ENCODE measurements at places on chromosomes 3 and 15. TPM values are rescaled to one million over a fixed set of nuclear protein-coding genes. Genes with fewer than 3 reads are reported as not detected.
A peak's percentile ranks its signal among the peaks of the same experiment; 100 is the strongest.

Gene PLSCR5
- not detected for total RNA-seq

DNA sequence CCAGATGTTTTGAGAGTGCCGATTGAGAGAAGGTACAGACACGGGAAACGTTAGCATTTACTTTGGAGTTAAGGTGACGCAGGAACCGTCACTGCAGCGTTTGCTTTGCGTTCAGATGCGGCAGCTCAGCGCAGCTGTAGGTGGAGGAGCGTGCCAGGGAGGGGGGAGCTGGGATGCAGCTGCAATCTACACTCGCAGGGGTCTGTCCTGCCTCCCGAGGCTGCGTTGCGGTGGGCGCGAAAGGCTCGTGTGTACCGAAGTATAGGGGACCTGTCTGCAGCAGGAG lies 425 bp upstream of the FYTTD1 start:
- no peaks in the 10 kb centered on the region for H3K27me3 ChIP-seq
- peak overlapping the region; percentile 97 for H3K27ac ChIP-seq
- peaks cover 33% of the 10 kb centered on the region for H3K4me1 ChIP-seq
- DNase-seq: no peak
- H3K4me3 ChIP-seq: peak overlapping the region; percentile 85
- H3K36me3 ChIP-seq: no peaks in the 10 kb centered on the region

GRCh38 chr3:20787005-20787404 lies 601.0 kb upstream of the SGO1 start:
- H3K27ac ChIP-seq: no peak overlapping the region
- H3K27me3 ChIP-seq: no peaks in the 10 kb centered on the region
- no peak overlapping the region for H3K4me3 ChIP-seq
- DNase-seq: no peak
- H3K36me3 ChIP-seq: no peaks in the 10 kb centered on the region
- no peaks in the 10 kb centered on the region for H3K4me1 ChIP-seq

Gene AMOTL2
- 46.2 TPM for total RNA-seq

DNA sequence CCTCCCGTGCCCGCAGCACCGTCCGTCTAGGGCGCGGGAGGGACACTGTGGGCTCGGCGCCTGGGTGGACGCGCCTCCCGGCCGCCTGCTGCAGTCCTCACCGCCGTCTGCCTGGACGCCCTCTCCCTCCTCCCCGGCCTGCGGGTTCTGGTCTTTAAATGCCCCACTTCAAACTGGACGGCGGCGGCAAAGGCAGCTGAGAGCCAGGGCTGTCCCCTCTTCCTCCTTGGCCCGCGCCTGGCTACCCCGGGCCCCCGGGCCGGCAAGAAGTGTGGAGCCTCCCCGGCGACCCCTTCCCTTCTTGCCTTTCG lies 426 bp downstream of the CBLB start:
- H3K27me3 ChIP-seq: no peaks in the 10 kb centered on the region
- peak overlapping the region; percentile 94 for H3K27ac ChIP-seq
- peaks cover 36% of the 10 kb centered on the region for H3K4me1 ChIP-seq
- H3K36me3 ChIP-seq: no peaks in the 10 kb centered on the region
- DNase-seq: peak; percentile 80

Gene RETNLB
- total RNA-seq: not detected

Gene SUCNR1
- 0.16 TPM for total RNA-seq

DNA sequence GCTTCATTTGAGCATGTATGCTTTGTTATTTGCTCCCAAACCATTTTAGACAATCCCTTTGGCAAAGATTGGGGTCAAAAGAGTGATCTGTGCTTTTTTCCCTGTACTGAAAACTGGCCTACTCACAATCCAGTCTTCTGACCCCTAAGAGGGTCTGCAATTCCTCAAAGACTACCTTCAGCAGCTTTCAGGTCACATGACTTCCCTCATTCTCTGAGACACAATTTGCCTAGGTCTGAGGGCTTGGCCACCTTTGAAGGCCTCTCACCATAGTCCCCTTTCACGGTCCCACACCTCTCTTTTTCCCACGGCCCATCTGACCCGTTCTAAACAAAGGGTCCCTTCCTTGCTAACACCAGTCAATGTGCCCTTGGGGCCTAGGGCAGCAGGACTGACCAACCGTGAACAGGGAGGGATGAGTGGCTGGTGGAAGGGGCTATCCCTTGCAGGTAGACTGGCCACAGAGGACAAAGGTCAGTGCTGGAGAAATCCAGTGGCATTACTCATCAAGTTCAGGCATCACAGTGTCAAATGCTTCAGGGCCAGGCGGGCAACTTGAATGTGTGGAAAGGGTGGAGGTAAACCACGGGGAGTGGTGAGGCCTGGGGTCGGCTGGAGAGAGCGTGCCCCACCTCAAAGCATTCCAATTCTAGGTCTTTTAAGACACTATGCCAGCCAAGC lies 10.8 kb downstream of the RASL12 start:
- H3K36me3 ChIP-seq: peaks cover 28% of the 10 kb centered on the region
- peaks cover 29% of the 10 kb centered on the region for H3K4me1 ChIP-seq
- H3K4me3 ChIP-seq: no peak overlapping the region
- peak overlapping the region; percentile 17 for H3K27ac ChIP-seq

- H3K4me1 ChIP-seq: no peaks in the 10 kb centered on the region
- peak overlapping the region; percentile 38 for H3K27ac ChIP-seq
- DNase-seq: no peak
- H3K4me3 ChIP-seq: no peak overlapping the region
Measured at GRCh38 chr15:80744826-80745225, 34.3 kb upstream of the CEMIP start.

Gene AGTR1
- total RNA-seq: 77.8 TPM

Gene P2RY1
- total RNA-seq: 55.6 TPM

Gene APBA2
- total RNA-seq: 1.4 TPM

DNA sequence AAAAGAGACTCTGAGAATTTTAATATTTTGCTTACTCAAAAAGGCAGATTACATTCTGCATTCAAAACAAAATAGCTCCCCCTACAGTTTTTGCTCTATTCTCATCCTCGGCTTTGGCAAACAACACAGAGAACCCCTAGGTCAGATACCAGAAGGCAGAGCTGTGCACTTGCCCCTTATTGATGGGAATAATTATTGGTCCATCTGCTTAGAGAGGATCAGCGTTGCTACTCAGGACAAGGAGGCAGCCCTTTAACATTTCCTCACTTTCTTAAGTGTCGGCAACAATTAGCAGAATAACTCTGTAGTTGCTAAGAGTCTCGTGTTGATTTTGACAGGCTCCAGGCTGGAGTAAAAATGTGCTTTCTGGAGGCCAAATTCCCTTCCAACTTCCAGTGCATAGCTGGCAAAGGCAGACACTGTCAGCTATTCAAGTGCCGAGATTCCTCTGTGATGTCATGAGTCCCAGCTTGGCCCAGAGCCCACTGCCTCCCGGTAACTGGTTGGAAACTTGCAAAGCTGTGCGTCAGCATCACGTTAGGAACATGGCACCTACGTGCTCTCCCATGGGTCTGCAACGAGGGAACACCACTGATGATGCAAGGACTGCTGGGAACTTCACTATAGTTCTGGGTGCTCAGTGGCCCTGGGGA lies 482.7 kb upstream of the ADAMTS9 start:
- no peak overlapping the region for H3K4me3 ChIP-seq
- peak; percentile 98 for DNase-seq
- peaks cover 21% of the 10 kb centered on the region for H3K4me1 ChIP-seq
- no peaks in the 10 kb centered on the region for H3K27me3 ChIP-seq
- no peaks in the 10 kb centered on the region for H3K36me3 ChIP-seq

GRCh38 chr15:57476533-57476975 lies 100.2 kb downstream of the CGNL1 start:
- H3K27ac ChIP-seq: no peak overlapping the region
- H3K27me3 ChIP-seq: no peaks in the 10 kb centered on the region
- H3K4me3 ChIP-seq: no peak overlapping the region
- no peak for DNase-seq

Gene TEX55
- total RNA-seq: not detected

DNA sequence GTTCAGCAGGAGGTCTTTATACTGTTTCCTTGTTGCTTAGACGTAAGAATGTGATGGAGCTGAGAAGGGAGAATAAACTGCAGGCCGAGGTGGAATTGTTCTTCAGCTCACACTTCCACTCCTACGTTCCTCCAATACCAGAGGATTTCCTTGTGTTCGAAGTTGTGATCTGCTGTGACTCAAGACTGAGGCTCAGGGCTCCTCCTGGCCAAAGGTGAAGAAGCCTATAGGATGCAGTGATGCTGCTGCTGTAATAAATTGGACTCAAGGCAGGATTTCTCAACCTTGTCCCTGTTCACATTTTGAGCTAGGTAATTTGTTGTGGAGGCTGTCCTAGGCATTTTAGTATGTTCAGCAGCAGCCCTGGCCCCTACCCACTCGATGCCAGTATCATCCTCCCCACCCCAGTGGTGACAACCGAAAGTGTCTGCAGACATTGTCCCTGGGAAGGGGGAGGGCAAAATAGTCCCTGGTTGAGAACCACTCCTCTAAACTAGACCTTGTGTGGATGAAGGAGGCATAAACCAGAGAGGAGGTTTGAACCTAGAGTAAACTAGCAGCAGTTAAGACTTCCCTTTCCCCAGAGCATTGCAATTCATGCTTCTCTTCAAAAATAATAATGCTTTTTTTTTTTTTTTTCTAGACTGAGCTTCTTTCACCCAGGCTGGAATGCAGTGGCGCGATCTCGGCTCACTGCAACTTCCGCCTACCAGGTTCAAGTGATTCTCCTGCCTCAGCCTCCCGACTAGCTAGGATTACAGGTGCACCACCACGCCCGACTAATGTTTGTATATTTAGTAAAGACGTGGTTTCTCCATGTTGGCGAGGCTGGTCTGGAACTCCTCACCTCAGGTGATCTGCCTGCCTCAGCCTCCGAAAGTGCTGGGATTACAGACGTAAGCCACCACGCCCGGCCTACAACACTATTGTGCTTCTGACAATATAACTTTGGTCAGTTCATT lies 11.1 kb downstream of the RAP2B start:
- H3K27me3 ChIP-seq: no peaks in the 10 kb centered on the region
- H3K4me1 ChIP-seq: no peaks in the 10 kb centered on the region
- H3K4me3 ChIP-seq: no peak overlapping the region
- no peaks in the 10 kb centered on the region for H3K36me3 ChIP-seq
- H3K27ac ChIP-seq: no peak overlapping the region
- no peak for DNase-seq

Gene FILIP1L
- total RNA-seq: 88.1 TPM

Gene NPAP1
- not detected for total RNA-seq

GRCh38 chr15:87287156-87287555 lies 969.4 kb downstream of the NTRK3 start:
- no peak overlapping the region for H3K27ac ChIP-seq
- DNase-seq: no peak
- no peaks in the 10 kb centered on the region for H3K27me3 ChIP-seq
- H3K36me3 ChIP-seq: no peaks in the 10 kb centered on the region

- H3K27me3 ChIP-seq: peaks cover 4% of the 10 kb centered on the region
- no peak for DNase-seq
- H3K36me3 ChIP-seq: no peaks in the 10 kb centered on the region
- no peak overlapping the region for H3K4me3 ChIP-seq
- H3K4me1 ChIP-seq: no peaks in the 10 kb centered on the region
Measured at GRCh38 chr3:13841141-13841540, 38.7 kb downstream of the WNT7A start.

GRCh38 chr3:24730173-24730572 lies 235.5 kb upstream of the THRB start:
- no peaks in the 10 kb centered on the region for H3K27me3 ChIP-seq
- H3K27ac ChIP-seq: no peak overlapping the region
- no peaks in the 10 kb centered on the region for H3K4me1 ChIP-seq
- DNase-seq: no peak
- no peak overlapping the region for H3K4me3 ChIP-seq

- no peak overlapping the region for H3K27ac ChIP-seq
- no peak overlapping the region for H3K4me3 ChIP-seq
- DNase-seq: no peak
- H3K36me3 ChIP-seq: no peaks in the 10 kb centered on the region
- H3K27me3 ChIP-seq: no peaks in the 10 kb centered on the region
Measured at GRCh38 chr3:112699436-112699978, 58.6 kb upstream of the CCDC80 start.

GRCh38 chr3:126259411-126260391 lies 79.3 kb upstream of the ALDH1L1 start:
- peak; percentile 85 for DNase-seq
- no peaks in the 10 kb centered on the region for H3K27me3 ChIP-seq
- peak overlapping the region; percentile 14 for H3K4me3 ChIP-seq
- H3K27ac ChIP-seq: peak overlapping the region; percentile 16
- H3K36me3 ChIP-seq: no peaks in the 10 kb centered on the region
- H3K4me1 ChIP-seq: no peaks in the 10 kb centered on the region

DNA sequence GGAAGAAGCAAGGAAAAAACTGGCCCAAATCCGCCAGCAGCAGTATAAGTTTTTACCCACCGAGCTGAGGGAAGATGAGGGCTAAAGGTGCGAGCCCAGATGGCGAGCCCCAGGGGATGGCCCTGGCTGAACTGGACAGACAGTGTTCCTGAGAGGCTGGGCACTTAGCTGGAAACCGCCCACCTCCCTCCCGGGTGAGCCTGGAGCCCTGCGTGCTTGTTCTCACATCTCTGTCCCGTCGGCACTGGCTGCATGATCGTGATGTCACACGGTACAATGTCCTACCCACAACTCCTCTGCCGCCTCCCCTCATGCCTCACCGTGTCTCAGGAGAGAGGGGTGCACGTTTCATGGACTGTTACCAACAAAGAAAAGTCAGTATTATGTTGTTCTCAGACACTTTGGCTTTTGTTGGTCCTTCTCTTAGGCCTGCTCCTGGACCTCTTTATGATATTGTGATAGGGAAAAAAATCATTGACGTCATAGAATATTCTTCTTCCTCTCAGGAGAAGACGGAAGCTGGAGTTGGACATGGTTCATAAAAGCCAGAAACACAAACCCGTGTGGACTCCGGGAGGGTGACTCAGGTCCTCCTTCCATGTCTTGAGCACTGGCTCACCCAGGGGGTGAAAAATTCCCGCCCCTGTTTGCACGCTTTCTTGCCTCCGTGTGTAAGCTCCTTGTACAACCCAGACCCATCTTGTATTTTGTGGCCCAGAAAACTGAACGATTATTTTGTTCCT lies 201.8 kb upstream of the TPM1 start:
- DNase-seq: peak; percentile 58
- H3K36me3 ChIP-seq: peaks cover 77% of the 10 kb centered on the region
- peaks cover 46% of the 10 kb centered on the region for H3K4me1 ChIP-seq
- no peak overlapping the region for H3K4me3 ChIP-seq
- H3K27ac ChIP-seq: peak overlapping the region; percentile 82

GRCh38 chr3:171320750-171321558 lies 139.3 kb downstream of the TNIK start:
- no peaks in the 10 kb centered on the region for H3K27me3 ChIP-seq
- DNase-seq: peak; percentile 73
- H3K4me1 ChIP-seq: peaks cover 45% of the 10 kb centered on the region
- no peaks in the 10 kb centered on the region for H3K36me3 ChIP-seq
- no peak overlapping the region for H3K4me3 ChIP-seq

DNA sequence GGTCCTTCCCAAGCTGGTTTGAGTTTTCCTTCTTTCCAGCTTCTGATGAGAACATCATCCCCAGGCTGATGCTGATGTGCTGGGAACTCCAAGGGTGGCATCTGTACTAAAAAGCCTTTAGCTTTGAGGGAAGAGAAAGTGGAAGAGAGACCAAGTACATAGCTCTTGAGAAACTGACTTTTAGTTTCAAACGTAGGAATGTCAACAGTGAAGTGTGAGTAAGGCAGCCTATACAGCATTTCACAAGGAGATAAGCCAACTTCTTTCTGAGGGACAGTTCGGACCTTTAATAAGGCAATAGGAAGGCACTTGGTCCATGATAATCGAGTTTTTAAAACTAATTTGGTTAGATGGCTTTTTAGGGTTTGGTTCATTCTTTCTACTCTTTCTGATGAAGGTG lies 53.7 kb downstream of the DLG1 start:
- H3K4me3 ChIP-seq: no peak overlapping the region
- no peaks in the 10 kb centered on the region for H3K27me3 ChIP-seq
- H3K27ac ChIP-seq: no peak overlapping the region
- no peaks in the 10 kb centered on the region for H3K36me3 ChIP-seq
- no peaks in the 10 kb centered on the region for H3K4me1 ChIP-seq

Gene USP3
- 63.1 TPM for total RNA-seq

GRCh38 chr3:62109534-62109933 lies 263.8 kb downstream of the FEZF2 start:
- DNase-seq: no peak
- H3K4me3 ChIP-seq: no peak overlapping the region
- no peaks in the 10 kb centered on the region for H3K27me3 ChIP-seq
- H3K4me1 ChIP-seq: no peaks in the 10 kb centered on the region
- H3K36me3 ChIP-seq: no peaks in the 10 kb centered on the region

Data from sigmoid colon (tissue), 7 donors.